Transverse colon (tissue), 4 donors: ENCODE measurements at places on chromosomes 2 and 18. TPM values are rescaled to one million over a fixed set of nuclear protein-coding genes. Genes with fewer than 3 reads are reported as not detected.

UGT1A9 gene
- total RNA-seq: 10.6 TPM

- no peaks in the 10 kb centered on the region for H3K27me3 ChIP-seq
- no peaks in the 10 kb centered on the region for H3K36me3 ChIP-seq
- no peak for DNase-seq
Measured at GRCh38 chr2:23330214-23330613, 54.8 kb upstream of the KLHL29 start.

DNA sequence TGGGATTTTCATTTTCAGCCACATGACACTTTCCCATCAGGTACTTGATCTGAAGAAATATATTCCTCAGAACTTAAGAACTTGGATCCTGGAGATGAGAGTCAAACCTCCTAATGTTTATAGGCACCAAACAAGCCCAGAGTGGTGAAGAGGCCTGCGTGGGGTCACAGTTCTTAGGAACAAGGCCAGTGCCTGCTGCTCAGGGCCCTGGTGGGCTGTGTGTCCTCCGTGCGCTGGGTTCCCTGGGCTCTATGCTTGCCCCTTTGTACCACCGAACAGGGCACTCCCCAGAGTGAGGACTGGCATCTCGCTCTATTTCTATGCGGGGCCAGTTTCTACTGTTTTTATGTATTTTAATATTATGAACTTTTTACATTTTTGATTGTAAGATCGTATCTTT, 76.0 kb upstream of the RBM44 start:
- H3K4me1 ChIP-seq: peaks cover 49% of the 10 kb centered on the region
- no peak for DNase-seq
- H3K4me3 ChIP-seq: no peak overlapping the region

DNA sequence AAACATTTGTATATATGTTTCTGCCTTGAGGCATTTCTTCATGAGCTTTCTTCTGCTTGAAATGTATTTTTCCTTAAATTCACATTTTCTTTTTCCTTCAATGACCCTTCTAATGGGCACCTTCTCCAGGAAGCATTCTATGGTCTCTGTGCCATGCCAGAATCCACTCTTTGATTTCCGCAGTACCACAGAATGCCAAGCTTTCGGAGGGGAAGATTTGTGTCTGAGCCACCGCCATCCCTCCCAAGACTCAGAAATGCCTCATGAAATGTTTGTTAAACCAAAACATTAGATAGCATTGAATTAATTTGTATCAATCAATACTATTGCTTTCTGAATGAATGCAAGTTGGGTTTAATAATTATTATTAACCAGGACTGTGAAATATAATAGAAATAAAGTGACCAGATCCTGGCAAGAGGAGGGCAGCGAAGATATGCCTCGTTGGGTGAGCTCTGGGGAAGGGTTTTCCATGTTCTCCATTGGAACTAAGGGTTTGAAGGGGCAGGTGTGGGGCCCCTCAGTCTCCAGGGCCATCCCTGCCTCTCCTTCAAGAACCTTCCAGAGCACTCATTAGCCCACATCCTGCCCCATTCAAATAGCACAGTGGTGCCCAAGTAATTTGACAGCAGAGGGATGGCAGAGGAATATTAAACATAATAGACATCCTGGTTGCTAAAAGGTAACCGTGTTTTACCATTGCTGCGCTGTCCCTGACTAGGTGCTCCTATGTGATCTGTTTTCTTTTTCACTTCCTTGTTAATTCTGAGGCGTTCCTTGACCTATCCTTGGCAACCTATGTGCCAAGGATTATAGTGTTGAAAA, 189.6 kb downstream of the MYCN start:
- H3K4me1 ChIP-seq: peaks cover 13% of the 10 kb centered on the region
- H3K36me3 ChIP-seq: no peaks in the 10 kb centered on the region
- H3K27me3 ChIP-seq: no peaks in the 10 kb centered on the region
- no peak overlapping the region for H3K4me3 ChIP-seq
